Stimulated activated CD4-positive, alpha-beta T cell treated with anti-CD3 and anti-CD28 coated beads, Interleukin-12 subunit alpha, Interleukin-12 subunit beta, amount 100 ng/mL, for 24 hours (primary cell): ENCODE measurements at places on chromosomes 5 and 9.

GRCh38 chr9:115250621-115251032, 132.7 kb upstream of the TNC start:
- DNase-seq, result no peak

DNA sequence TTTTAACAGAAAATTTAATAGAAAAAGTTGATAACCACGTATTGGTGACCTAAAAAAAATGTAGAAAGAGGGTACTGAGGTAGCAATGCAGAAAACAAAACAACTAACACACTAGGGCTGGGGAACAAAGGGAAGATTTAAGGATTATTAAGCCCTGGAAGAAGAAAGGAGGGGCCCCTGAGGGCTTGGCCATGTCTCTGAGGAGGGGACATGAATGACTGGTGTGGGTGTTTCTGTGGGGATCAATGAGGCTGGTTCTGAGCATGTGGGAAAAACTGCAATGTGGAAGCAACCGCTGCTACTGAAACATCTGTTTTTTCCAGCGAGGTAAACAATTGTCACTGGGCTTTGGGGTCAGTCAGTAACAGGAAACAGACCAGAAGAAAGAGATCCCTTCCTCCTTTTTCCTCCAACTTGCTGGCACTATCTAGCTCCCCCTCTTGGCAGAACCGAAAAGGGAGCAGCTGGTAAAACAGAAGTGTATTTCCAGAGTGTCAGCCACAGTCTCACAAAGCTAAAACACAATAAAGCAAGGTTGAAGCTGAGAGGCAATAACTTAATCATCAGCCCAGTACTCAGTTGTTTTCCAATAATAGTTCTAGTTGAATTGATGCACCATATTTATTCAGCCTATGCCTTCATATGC, 48.3 kb downstream of the ATPSCKMT start:
- no peak for DNase-seq

DNA sequence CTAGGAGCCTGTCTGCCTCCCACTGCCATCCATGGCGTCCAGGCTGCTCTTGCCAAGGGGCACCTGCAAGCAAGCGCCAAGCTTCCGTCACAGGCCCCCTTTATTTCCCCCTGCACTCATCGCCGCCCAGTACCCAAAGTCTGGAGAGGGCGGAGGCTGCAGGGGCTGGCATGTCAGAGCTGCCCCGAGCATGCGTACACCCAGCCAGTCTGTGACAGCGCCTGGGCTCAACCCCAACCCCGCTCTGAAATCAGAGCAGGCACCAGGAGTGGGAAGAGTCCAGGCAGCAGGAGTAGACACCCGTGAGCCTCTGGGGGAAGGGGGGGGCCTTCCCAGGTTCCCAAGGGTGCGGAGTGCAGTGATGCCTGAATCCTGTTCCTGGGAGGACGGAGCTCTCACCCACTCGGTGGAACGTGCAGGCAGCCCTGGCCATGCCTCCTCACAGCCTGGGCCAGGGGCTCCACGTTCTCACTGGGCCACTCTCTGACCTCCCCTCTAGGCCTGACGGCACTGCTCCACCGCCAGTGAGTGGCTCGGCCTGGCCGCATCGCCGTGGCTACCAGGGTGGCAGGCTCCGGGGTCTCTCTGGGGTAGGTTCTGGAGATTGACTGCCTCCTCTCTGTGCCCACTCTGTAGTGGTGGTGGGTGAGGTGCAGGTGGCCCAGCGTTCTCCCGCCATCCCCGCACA, 469.0 kb downstream of the CDH9 start:
- DNase-seq, result no peak

DNA sequence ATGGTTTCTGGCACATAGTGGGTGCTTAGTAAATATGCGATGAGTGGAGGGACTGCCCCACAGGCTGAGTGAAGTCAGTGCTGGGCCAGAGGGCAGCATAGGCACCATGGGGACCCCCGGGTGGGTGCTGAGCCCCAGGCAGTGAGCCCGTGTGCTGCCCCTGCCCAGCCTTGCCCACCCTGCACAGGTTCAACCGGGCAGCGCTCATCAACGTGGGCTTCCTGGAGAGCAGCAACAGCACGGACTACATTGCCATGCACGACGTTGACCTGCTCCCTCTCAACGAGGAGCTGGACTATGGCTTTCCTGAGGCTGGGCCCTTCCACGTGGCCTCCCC, 7.2 kb downstream of the B4GALT7 start:
- DNase-seq, result no peak

- DNase-seq, result no peak
Observed at GRCh38 chr9:79877943-79878602, 306.3 kb downstream of the TLE4 start.

DNA sequence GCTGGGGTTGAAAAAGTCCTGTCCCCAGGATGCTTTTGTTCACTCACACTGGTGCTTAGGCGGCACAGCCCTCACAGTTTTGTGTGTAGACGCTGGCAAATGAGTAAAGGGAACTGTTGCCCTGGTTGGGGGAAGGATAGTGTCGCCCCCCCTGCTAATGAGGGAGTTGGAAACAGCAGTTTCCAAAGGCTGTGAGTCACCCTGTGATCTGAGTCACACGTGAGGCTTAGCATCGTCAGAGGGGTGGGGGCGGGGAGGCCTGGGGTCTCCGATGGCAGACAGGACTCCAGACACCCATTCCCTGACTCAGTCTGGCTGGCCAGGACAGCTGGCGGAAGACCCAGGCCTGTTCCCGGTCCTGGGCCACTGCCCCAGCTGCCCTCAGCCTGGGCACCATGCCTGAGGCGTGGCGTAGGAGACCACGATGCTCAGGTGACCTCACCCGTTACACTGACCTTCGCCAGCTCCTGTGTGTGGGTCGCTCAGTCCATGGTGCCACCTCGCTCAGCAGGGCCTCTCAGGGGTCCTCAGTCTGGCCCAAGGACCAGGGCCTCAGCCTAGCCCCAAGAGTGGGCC, 2.9 kb downstream of the DNAJB5 start:
- peak; percentile 48 for DNase-seq

GRCh38 chr5:123091298-123092222, 2.5 kb downstream of the PRDM6 start:
- DNase-seq, result no peak

GRCh38 chr5:151601391-151601790, 10.3 kb upstream of the FAT2 start:
- DNase-seq, result no peak

GRCh38 chr5:1100664-1101574, 10.9 kb downstream of the SLC12A7 start:
- no peak for DNase-seq

GRCh38 chr9:1366276-1366675, 316.1 kb downstream of the DMRT2 start:
- DNase-seq, result no peak

DNA sequence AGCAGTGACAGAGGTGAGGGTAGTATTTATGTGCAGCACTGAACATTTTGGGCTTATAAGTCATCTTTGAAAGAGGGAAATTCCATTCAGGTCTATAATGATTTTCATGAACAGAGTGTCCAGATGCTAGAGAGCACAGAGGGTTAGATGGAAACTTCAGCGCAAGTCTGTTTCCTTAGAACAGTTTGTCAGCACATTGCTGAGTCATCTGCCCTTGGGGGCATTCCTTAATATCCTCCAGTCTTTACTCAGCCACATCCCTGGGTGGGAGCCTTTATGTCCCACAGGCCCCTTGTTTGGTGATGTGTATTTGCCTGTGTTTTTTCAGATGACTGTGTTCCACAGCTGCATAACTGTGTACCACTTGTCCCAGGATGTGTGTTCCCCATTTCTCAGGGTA, 138.5 kb upstream of the S1PR3 start:
- DNase-seq, result no peak

DNA sequence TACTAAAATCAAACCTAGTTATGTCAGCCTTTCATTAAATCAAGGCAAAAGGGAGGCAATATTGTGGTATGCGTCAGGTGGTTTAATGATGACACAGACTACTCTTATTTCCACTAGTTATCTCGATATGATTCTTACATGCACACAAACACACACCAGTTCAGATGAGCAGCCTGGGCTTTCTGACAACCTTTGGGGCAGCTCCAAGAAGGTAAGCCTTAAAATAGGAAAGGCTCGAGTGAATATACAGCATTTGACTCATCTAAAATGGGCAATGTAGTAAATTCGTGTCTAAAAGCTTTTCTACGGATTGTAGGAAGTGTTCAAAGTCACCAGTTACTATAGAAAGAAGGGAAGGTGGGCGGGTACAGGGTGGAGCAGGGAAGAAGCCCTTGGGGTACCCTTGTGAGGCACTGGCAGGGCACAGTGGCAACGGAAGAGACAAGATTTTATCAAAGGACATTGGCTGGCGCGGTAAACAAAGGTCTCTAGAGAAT, 1.9 kb downstream of the ANKH start:
- DNase-seq, result peak; percentile 17

GRCh38 chr5:150044329-150044681, 42.0 kb downstream of the CSF1R start:
- no peak for DNase-seq

DNA sequence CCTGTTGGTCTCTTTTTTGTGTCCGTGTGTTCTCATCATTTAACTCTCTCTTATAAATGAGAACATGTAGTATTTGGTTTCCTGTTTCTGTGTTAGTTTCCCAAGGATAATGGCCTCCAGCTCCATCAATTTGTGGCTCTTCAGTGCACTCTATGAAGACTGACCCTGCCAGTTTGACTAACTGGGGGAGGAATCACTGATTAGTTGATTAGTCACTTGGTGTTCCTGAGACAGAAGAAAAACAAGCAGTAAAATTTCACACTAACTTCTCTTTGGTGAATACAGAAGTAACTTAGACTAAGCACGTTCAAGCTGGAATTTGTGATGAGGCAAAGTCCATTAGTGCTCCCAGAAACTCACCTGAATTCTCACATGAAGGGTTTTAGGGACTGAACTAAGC, 495.8 kb upstream of the RORB start:
- no peak for DNase-seq

GRCh38 chr5:151038801-151039238, 18.4 kb downstream of the GPX3 start:
- peak; percentile 13 for DNase-seq

GRCh38 chr5:79567926-79568549, 44.2 kb upstream of the TENT2 start:
- DNase-seq, result no peak

DNA sequence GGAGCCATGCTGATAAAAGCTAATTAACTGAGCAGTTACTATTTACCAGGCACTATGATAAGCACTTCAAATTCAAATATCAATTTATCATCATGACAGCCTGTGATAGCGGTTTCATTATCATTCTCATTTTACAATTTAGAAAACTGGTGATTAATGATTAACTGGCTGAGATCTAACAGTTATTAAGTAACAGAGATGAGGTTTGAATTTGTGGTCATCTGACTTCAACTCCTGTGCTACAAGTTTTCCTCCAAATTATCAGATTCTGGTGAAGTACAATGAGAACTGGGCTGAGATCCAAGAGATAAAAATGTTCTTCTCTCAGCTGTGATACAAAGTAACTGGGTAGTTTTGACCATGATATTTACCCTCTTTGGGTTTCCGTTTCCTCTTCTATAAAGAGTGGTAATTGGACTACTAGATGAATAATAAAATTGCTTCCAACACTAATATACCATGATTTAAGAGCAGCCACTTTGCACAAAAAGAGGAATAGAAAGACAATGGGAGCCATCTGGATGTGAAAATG, 74.5 kb upstream of the CCNG1 start:
- DNase-seq, result no peak

DNA sequence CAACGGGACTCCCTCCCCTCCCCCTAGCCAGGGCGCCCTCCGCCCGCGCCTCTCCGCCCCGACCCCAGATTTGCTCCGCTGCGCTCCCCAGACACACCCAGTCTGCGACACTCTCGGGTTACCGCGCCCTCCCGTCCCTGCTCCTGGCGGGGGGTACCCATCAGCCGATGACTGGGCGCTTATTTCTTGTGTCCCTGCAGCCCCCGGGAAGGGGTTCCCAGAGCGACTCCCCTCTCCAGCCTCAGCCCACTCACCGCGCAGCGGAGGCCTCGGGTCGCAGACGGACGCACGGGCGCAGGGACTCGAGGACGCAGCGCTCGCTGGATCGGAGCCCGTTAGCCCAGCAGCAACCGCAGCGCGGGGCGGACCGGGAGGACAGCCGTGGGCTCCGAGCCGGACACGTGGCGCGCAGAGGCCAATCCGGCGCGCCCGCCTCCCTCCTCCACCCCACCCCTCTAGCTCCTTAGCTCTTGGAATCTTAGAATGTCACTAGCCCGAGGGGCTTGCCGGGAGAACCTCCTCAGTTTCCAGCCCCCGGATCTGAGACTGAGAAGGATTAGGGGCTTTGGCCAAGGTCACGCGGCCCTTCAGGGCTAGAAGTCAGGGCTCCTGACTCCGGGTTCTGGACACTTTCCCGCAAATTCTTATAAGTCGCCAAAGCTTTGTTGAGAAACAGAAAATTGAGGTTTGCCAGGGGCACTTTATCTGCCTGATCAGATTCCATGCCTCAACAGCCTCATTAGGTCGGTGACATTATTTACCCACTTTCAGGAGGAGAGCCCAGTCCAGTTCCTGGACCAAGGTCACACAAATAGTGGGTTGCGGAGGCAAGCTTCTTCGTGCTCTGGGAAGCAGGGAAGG, at the start of gene ANXA6:
Gene ANXA6 (minus strand): TSS at position 354 of the 861 bp plus-strand sequence. CDS start 9,878 bp downstream, outside the sequence.
- peak; percentile 62 for DNase-seq

DNA sequence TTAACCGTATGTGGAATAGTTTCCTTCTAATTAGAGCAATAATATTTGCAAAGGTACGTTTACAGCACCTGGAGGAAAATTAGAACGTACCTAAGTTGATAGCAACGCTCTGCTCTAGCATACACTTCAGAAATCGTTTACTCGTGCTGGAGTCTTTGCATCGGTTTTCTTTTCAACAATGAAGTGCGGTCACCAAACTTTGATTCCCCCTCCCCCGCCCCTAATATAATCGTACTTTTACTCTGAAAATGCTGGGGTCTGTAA, 506 bp downstream of the ADAMTS19 start:
- no peak for DNase-seq
